ENCODE measurements at places on chromosomes 4 and X.

DNA sequence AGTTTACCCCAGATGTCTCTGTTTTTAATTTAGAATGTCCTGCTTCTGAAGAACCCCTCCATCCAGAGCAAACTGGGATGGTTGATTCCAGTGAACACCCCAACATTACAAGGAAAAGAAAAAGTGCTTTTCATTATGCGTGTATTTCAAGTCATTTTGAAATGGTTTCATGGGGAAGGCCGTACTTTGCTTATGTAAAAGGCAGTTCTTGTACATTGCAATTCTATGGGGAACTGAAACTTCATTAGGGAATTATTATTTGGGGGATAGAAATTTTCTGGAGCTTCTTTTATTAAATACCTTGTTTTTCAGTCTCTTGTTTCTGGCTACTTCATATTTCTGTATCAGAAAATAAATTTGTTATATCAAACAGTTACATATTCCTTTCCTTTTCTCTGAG is 96.9 kb upstream of the ZNF518B start:
- no peak for DNase-seq

DNA sequence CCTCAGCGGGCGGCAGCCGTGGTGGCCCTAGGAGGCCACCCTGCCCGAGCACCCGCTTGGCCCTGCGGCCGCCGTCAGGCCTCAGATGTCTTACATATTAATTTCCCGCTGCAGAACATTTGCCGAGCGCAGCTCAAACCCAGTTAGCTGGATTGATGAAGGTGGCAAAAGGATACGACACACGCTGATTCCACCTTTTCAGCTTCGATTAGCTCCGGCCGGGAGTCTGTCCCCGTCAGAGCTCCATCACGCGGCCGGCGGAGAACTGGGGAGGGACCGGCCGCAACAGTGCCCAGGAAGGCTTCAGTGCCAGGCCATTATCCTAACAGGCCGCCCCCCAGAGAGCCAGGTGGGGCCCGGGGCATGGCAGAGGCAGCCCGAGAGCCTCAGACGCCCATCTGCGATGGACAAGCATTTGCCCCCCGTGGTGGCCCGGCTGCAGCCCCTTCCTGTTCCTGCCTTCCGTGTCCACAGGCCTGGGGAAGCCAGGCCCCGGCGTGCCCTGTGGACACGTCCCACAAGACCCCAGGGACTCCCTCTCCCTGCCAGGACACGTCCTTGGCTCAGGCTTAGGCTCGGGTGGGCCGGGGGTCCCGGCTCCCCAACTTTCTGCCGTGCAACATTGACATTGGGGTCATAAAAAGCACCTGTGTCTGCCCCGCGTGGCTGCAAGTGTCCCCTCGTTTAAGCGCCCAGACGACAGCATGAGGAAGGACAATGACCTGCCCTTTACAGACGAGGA is 133.8 kb upstream of the NKX1-1 start:
- no peak for DNase-seq

DNA sequence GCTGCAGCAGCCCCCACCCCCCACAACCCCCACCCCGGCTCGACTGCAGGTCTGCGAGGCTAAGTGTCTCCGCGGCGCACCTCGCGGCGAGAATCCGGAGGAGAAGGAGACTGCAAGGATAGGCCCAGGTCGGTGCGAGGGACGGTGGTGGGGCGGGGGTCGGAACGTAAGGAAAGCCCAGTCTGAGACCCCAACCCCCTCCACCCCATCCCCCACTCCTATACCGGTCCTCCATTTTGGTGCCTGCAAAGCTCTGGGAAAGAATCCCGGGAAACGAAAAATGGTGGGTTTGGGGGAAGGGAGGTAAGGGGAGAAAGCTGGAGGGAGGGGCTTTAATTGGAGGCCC is 614 bp downstream of the BEX3 start:
- DNase-seq: no peak

DNA sequence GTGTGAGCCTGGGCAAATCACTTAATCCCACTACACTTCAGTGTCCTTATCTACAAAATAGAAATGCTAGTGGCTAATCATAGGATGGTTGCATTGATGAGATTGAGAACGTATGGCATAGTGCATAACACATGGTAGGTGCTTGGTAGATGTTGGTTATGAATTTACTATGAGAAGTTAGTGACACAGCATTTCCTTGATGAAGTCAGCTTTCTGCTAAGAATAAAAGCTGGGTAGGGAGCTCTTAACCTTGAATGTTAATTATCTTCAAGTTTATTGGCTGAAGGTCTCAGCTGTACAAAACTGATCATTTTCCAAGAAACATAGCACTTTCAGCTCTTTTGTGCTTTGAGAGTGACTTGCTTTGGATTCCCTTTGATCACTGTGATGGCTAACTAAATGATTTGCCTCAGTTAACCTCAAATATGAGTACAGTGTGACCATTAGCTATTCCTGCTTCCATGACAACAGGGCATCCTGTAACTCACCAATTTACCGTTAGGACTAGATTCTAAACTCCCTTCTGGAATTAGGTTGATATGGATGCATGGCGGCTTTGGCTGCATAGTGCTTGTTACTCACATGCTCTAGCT is 17.8 kb downstream of the PDK3 start:
- no peak for DNase-seq
